AG04450 (cell line): ENCODE measurements at places on chromosomes 11 and 22. TPM values are rescaled to one million over a fixed set of nuclear protein-coding genes. Genes with fewer than 3 reads are reported as not detected.

GGTLC2 gene
- polyA plus RNA-seq: not detected in 2 replicates

DNA sequence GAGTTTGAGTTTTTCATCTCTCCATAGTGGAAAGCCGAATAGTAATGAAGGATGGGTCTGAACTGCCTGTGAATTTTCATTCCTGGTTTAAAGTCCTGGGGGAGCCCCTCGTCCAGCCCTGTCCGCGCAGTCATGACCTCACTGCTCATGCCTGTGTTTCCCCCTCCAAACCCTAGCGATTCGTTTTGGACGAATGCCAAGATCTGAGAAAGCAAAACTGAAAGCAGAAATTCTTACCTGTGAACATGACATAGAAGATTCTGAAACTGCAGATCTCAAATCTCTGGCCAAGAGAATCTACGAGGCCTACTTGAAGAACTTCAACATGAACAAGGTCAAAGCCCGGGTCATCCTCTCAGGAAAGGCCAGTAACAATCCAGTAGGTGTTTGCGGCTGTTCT is 30.5 kb downstream of the CDPF1 start:
- DNase-seq: no peak

DNA sequence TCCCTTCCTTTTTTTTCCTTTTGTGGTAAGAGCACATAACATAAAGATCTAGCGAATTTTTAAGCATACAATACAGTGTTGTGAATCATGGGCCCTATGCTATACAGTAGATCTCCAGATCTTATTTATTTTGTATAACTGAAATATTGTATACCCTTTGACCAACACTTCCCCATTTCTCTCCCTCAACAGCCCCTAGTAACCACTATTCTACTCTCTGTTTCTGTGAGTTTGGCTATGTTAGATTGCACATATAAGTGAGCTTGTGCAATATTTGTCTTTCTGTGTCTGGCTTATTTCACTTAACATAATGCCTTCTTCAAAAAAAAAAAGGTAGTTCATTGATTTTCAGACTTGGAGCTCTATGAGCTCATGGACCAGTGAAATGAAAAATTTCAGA is 180.5 kb downstream of the C11orf91 start:
- DNase-seq: no peak

ELMOD1 gene
- 0.05 and 0.06 TPM in 2 replicates for polyA plus RNA-seq

GRCh38 chr11:125123947-125124617 is 12.7 kb upstream of the TMEM218 start:
- no peak for DNase-seq
